CD4-positive, alpha-beta T cell treated with Interleukin-15 for 4 hours (primary cell): ENCODE measurements at places on chromosomes 3 and 15.

- no peak for DNase-seq
These were observed 121.5 kb upstream of the LRRFIP2 start for GRCh38 chr3:37295925-37296324.

GRCh38 chr3:153442386-153442785 is 280.4 kb downstream of the RAP2B start:
- no peak for DNase-seq

- peak; percentile 84 for DNase-seq
These were observed 12.1 kb upstream of the RTP2 start for GRCh38 chr3:187714404-187714979.

DNA sequence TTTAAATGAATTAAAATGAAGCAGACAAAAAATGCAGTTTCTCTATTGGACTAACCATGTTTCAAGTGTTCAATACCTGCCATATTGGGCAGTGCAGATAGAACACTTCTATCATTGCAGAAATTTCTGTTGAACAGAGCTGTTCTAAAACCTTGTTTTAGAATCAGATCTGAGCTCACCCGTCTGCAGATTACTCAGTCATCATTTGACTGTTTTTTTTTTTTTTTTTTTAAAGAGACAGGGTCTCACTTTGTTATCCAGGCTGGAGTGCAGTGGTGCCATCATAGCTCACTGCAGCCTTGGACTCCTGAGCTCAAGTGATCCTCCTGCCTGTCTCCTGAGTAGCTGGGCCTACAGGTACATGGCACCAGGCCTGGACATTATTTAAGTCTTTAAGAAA is 128.7 kb downstream of the APBA2 start:
- DNase-seq, result no peak

- DNase-seq, result no peak
These were observed 25.2 kb downstream of the PML start for GRCh38 chr15:74019734-74020133.
